ENCODE measurements at places on chromosomes 6 and 20.
A peak's percentile ranks its signal among the peaks of the same experiment; 100 is the strongest.

GRCh38 chr20:17859002-17859615 lies 109.5 kb downstream of the SNX5 start:
- DNase-seq, result no peak

GRCh38 chr6:33975661-33976436 lies 170.0 kb downstream of the GRM4 start:
- no peak for DNase-seq

DNA sequence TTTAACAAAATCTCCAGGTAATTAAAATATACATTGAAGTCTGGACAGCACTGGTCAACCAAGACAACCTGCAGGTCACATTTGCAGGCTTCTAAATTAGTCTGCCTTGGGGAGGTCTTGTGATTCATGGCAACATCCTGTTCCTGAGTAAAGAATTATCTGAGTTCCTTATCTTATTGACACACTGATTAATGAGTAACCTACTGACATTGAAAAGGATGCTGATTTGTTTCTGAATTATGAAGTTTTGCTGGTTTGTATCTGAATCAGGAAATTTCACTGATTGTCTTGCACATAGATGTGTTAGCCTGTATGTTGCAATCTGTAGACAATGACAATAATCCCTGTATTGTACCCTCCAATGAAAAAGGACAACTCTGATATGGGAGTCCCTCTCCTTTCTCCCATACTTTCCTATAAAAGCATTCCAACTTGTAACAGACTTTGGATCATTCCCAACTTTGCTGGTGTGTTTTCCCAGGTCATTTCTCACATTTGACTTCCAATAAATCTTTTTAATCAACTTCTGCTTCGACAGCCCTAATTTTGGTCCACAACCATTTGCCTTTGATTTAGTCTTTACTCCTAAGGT lies 80.0 kb downstream of the LAMP5 start:
- DNase-seq, result no peak

- DNase-seq, result no peak
Observed at GRCh38 chr6:142235791-142236190, 66.0 kb upstream of the ADGRG6 start.

DNA sequence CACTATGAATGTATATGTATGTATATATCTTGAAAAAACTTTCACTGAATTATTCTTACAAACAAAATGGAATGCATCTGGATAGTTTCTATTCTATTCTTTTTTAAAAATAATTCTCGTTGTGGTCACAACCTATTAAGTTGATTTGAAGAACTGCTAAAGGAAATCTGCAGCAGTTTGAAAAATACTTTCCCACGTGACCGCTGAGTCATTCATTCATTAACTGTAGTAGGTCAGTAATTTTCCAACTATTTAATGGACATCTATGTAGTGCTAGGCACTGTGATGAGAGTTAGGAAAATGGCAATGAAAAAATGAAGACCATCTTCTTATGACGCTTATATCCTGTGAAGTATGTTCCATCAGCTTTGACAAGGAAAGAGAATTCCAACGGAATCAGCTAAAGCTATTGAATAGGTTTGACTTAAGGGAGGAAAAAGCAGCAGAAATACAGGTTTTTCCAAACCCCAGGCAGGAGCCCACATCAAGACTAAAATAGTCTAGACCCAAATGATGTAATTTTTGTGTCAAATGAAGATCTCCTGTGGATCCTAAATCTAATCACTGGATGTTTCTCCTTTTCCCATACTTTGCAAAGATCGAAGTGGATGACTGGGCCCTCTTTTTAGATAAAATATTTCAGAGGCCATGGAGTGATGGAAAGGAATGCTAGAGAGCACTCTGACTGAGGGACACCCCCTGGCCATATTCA lies 4.1 kb upstream of the EFHC1 start:
- no peak for DNase-seq

GRCh38 chr6:36907781-36908180 lies 22.0 kb downstream of the C6orf89 start:
- no peak for DNase-seq

- no peak for DNase-seq
Observed at GRCh38 chr20:61419010-61419409, 166.9 kb downstream of the CDH4 start.

- no peak for DNase-seq
Observed at GRCh38 chr6:90098627-90099026, 198.0 kb downstream of the BACH2 start.

- no peak for DNase-seq
Observed at GRCh38 chr6:133820208-133820607, 68.7 kb upstream of the TCF21 start.

DNA sequence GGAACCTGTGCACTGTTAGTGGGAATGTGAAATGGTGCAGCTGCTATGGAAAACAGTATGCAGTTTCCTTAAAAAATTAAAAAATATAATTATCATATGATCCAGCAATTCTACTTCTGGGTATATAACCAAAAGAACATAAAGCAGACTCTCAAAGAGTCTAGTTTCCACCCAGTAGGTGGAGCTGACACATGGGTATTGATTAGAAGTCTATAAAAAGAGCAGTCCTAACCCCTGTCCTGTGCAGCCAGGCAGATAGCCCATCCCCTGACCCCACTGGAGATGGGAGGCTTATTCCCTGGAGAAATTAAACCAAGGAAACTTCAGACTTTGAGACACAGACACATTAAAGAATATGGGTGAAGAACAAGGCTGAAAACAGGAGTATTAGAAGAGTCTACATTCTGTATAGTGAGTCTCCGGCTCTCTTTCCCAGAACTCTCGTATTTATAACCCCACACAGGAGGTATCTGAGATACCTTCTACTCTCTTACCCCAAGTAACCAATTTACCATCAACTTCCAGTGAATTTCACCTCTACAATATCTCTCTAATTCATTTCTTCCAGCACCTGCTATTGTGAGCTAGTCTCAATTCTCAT lies 92.3 kb downstream of the SEL1L2 start:
- DNase-seq, result no peak

DNA sequence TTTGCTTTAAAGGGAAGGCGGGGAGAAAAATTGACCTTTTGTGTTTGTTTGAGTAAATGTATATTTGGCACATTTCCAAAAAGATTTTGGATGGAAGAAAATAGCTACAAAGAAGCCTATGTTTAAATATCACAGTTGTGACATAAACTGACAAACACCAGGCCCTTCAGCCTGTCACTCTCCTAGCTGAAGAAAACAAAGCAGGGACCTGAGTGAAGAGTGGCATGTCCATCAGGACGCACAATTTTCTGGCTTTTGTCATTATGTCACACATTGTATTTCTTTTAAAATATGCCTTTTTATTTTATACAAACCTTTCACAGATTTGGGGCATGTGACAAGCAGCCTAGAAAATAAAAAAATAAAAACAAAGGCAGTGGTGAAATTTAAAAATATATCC lies 241.2 kb downstream of the OGFRL1 start:
- no peak for DNase-seq

DNA sequence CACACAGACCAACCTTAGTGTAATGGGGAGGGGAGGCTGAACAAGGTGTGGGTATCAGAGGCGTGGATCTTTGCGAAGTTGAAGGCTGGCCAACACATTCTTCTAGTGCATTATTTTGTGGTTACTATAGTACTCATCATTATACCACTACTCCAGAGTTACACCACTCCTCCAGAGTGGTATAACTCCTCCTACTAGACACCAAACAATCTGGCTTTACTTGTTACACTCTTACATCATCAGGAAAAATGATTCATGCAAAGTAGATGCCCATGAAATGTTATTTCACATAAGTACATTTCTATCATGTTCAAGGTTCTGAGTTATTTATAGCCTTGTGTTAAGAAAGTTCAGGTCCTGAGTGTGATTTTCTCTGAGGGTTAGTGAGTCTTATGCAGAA lies 443.1 kb upstream of the OPRM1 start:
- no peak for DNase-seq

GRCh38 chr20:33524261-33524660 lies 34.4 kb downstream of the CBFA2T2 start:
- no peak for DNase-seq

- no peak for DNase-seq
Observed at GRCh38 chr20:3167738-3168078, 5.6 kb downstream of the LZTS3 start.

- DNase-seq, result no peak
Observed at GRCh38 chr6:30163918-30164654, 740 bp downstream of the TRIM15 start.

- peak; percentile 55 for DNase-seq
Observed at GRCh38 chr6:45310118-45310788, 17.9 kb upstream of the RUNX2 start.

All from CD4-positive, alpha-beta T cell treated with Interleukin-4 for 1 hour (primary cell).